ENCODE measurements at places on chromosomes 4 and X. TPM values are rescaled to one million over a fixed set of nuclear protein-coding genes. Genes with fewer than 3 reads are reported as not detected.

ITIH6 gene
- total RNA-seq: 0.02 TPM

BEX1 gene
- total RNA-seq: not detected

SYTL5 gene
- total RNA-seq: 0.17 TPM

FATE1 gene
- total RNA-seq: not detected

IDUA gene
- total RNA-seq: 6.9 TPM

SH3RF1 gene
- total RNA-seq: 4.4 TPM

VCX3B gene
- total RNA-seq: not detected

HERC6 gene
- total RNA-seq: 5.2 TPM

CCDC120 gene
- 0.52 TPM for total RNA-seq

TMPRSS11B gene
- total RNA-seq: not detected

CLIC2 gene
- 8.1 TPM for total RNA-seq

HSPA4L gene
- 27.0 TPM for total RNA-seq

CSAG2 gene
- not detected for total RNA-seq

FAM149A gene
- total RNA-seq: 0.46 TPM

MAGEB5 gene
- total RNA-seq: not detected

DCX gene
- total RNA-seq: not detected

PKD2 gene
- 12.7 TPM for total RNA-seq

LPAR4 gene
- not detected for total RNA-seq

DMP1 gene
- total RNA-seq: 0.02 TPM

RPS3A gene
- 3,011 TPM for total RNA-seq

PCSK1N gene
- 8.1 TPM for total RNA-seq

ACSL1 gene
- total RNA-seq: 27.0 TPM

F9 gene
- total RNA-seq: not detected

KIAA1210 gene
- total RNA-seq: not detected

JADE3 gene
- total RNA-seq: 9.6 TPM

SLC38A5 gene
- total RNA-seq: 43.8 TPM

MMAA gene
- 3.0 TPM for total RNA-seq

TLR10 gene
- not detected for total RNA-seq

ADGRG2 gene
- 18.2 TPM for total RNA-seq

FAM156A gene
- 40.6 TPM for total RNA-seq

NPNT gene
- total RNA-seq: 0.12 TPM

PPEF1 gene
- 2.6 TPM for total RNA-seq

FGF13 gene
- 55.3 TPM for total RNA-seq

CT47B1 gene
- total RNA-seq: not detected

MAOB gene
- total RNA-seq: not detected

AMTN gene
- not detected for total RNA-seq

S100G gene
- total RNA-seq: not detected

HAND2 gene
- total RNA-seq: not detected

TCEAL7 gene
- not detected for total RNA-seq

TRIM2 gene
- total RNA-seq: 73.1 TPM

OTUD6A gene
- total RNA-seq: not detected

CCDC160 gene
- not detected for total RNA-seq

CFP gene
- total RNA-seq: 0.10 TPM

RNF212 gene
- 13.3 TPM for total RNA-seq

CYLC1 gene
- not detected for total RNA-seq

SSX4B gene
- not detected for total RNA-seq

CFAP47 gene
- total RNA-seq: 0.15 TPM

GABRG1 gene
- total RNA-seq: 0.92 TPM

BBS12 gene
- 3.8 TPM for total RNA-seq

TRIM61 gene
- total RNA-seq: not detected

ARHGAP6 gene
- total RNA-seq: not detected

All from NCI-H460 (cell line).